ENCODE measurements at places on chromosomes 3 and 15. TPM values are rescaled to one million over a fixed set of nuclear protein-coding genes. Genes with fewer than 3 reads are reported as not detected.

DNA sequence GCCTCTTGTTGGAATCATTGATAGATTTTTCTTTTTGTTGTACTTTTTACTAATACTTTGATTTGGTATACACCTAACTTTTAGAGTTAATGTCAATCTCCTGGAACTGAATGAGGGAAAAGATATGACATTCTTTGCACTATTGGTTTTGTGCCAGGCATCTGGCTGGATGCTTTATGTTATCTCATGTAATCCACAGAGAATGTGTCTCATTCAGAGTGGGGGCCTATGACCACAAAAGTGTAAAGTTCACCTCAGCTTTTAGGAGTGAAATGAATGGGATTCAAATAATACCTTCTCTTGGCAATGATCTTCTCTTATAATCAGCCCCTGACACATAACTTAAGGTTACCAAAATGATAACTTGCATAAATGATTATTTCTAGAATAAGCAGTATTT lies 329.1 kb upstream of the ROPN1 start:
- no peak for DNase-seq

GRCh38 chr3:43910750-43911149 lies 220.0 kb downstream of the ABHD5 start:
- DNase-seq, result no peak

- no peak for DNase-seq
These were observed 356.5 kb downstream of the ZIC4 start for GRCh38 chr3:147049821-147050220.

DNA sequence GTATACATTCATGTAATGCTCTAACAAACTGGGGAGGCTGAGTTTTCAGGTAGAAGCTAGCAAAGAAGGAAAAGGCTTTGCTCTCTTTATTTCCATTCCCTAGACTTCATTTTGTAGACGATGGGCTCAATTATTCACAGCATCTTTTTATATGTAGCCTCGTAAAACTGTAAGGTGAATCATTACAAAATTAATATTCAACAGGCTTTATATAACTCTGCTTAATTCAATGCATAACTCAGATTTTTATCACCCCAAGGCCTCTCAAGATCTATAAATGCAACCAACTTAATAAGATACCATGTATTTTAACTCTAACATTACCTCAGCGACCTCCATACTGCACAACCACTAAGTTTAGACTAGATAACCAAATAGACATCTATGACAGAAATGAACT lies 63.0 kb upstream of the FRMD4B start:
- DNase-seq, result no peak

- no peak for DNase-seq
These were observed 28.4 kb upstream of the LDHAL6B start for GRCh38 chr15:59178151-59178695.

The ELP6 gene
- total RNA-seq, result 51.1 TPM

- no peak for DNase-seq
These were observed 55.6 kb downstream of the TMEM45A start for GRCh38 chr3:100548053-100548452.

DNA sequence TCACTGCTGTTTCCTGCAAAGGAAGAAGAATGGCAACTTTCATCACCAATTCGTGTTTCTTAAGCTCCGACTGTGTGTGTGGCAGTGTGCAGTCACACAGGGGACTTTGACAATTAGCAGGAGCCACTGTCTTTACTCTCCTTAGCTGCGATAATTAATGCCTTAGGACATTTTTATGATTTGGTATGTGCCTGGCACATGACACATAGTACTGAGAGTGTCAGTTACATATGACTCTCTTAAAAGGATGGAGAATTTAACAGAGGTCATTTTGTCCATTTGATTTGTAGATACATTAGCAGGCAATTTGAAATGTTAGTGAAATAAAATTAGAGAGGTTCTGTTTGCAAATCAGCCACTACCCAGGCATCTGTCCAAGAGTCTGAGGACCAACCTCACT lies 128.9 kb upstream of the VEPH1 start:
- DNase-seq, result no peak

DNA sequence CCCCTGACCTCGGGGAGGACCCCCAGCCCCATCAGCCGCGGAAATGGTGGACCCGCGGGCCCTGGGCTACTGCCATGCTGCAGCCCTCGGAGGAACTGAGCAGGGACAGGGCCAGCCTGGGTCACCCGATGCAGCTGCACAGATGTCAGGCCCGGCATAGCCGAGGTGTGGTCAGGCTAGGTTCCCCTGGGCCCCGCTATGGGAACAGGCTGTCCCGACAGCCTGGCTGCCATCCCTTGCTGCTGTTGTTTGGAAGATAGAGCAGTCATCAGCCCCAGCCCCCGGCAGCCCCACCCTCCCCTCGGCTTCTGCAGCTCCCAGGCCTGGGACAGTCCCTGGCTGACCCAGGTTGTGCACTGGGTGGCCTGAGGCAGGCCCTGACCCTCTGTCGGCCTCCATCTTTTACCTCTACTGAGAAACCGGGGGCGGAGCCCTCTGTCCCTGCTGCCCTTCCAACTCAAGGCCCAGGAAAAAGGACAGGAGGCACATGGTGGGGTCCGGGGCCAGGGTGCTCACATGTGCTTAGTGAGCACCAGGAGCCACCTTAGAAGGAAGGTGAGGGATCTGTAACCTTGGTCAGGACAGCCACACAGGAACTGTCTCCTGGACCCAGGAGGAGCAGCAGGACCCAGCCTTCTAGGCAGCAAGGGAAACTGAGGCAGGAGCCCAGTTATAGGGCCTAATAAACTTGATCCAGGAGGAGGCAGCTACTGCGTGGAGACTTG lies 31.5 kb upstream of the FBLN2 start:
- no peak for DNase-seq

GRCh38 chr3:78878011-78878410 lies 889.8 kb downstream of the ROBO1 start:
- no peak for DNase-seq

The CCDC32 gene
- total RNA-seq, result 12.1 TPM

The ASB7 gene
- 12.8 TPM for total RNA-seq

DNA sequence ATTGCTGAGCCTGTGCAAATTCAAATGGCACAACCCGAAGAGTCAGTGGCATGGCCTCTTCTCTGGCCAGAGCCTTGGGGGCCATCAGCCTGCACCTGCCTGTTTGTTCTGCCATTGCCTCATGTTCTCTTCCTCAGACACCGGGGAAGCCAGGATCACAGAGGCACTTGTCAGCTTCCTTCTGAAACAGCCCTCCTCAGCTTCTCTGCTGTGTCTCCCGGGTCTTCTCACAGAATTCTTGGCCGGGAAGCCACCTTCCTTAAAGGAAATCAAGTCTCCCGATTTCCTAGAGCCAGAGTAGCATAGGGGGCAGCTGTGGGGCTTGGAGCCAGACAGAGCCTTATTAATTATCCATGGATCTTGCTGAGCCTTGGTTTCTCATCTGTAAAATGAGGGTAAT lies 47.4 kb upstream of the CGNL1 start:
- DNase-seq, result no peak

GRCh38 chr3:185049710-185050109 lies 103.2 kb downstream of the C3orf70 start:
- no peak for DNase-seq

- no peak for DNase-seq
These were observed 155.6 kb downstream of the TIGIT start for GRCh38 chr3:114449271-114450007.

- DNase-seq, result no peak
These were observed 543.3 kb downstream of the ZBBX start for GRCh38 chr3:166836836-166837235.

- DNase-seq, result no peak
These were observed 120.5 kb downstream of the BBX start for GRCh38 chr3:107643038-107643883.

The CCNB2 gene
- total RNA-seq, result 93.6 TPM

The LTF gene
- total RNA-seq, result 0.80 TPM

DNA sequence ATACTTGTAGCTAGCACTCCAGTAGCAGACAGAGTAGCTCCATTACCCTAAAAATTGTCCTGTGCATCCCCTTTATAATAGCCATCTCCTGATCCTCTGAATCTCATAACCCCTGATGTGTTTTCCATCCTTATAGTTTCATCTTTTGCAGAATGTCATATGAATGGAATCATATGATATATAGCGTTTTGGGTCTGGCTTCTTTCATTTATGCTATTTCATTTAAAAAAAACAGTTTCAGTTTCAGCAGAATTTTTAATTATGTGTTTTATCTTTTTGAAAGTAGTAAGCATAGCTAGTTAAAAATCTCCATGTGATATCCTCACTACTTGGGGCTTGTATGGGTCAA lies 132.7 kb downstream of the KLF13 start:
- no peak for DNase-seq

The ARNT2 gene
- total RNA-seq, result 13.8 TPM

DNA sequence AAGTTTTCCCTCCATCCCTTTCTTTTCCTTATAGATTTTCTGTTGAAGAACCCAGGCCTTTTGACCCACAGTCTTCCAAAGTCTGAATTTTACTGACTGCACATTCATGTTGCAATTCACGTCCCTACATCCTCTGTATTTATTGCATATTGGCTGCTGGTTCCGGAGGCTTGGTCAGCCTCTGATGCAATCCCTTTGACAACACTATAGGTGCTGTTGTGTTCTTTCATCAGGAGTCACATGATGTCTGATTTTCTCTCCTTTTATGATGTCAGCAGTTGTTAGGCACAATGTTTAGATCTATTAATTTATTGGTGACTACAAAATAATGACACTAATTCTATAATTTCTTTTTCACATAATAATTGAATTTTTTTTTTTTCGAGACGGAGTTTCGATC lies 8.7 kb downstream of the CYP1A1 start:
- DNase-seq, result no peak

- DNase-seq, result no peak
These were observed 36.0 kb upstream of the CBLB start for GRCh38 chr3:105904678-105905284.

The FETUB gene
- total RNA-seq, result not detected

- no peak for DNase-seq
These were observed 224.1 kb upstream of the FEZF2 start for GRCh38 chr3:62597491-62597890.

GRCh38 chr3:177237206-177237605 lies 39.9 kb upstream of the TBL1XR1 start:
- DNase-seq, result no peak

- no peak for DNase-seq
These were observed 5.0 kb upstream of the ARRDC4 start for GRCh38 chr15:97955529-97955928.

The GOLGA6A gene
- total RNA-seq, result 3.3 TPM

DNA sequence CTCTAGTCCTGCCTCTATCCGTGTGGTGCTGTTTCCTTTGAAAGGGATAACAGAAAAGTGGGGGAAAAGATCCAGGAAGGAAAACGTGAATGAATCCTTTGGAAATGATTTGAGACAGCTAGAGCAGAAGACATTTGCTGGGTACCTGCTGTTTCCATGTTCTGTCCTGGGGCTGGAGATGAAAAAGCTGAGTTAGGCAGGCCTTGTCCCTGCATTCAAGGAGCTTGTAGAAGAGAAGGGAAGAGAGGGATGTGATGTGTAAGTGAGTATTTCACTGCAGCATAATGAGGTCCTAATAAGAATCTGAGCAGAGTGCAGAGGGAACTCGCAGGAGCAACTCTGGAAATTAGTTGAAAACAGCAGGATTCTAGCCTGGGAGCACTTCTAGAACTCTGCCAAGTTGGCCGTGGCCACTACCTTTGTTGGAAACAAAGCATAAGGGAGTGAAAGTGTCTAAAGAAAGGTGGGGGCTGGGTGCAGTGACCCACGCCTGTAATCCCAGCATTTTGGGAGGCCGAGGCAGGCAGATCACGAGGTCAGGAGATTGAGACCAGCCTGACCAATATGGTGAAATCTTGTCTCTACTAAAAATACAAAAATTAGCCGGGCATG lies 13.8 kb upstream of the SEMA4B start:
- DNase-seq, result no peak

The ALDH1A2 gene
- 0.31 TPM for total RNA-seq

- peak; percentile 94 for DNase-seq
These were observed 17.6 kb upstream of the EPHB3 start for GRCh38 chr3:184543843-184544512.

- no peak for DNase-seq
These were observed 277.0 kb upstream of the LRRC3B start for GRCh38 chr3:26345613-26346012.

DNA sequence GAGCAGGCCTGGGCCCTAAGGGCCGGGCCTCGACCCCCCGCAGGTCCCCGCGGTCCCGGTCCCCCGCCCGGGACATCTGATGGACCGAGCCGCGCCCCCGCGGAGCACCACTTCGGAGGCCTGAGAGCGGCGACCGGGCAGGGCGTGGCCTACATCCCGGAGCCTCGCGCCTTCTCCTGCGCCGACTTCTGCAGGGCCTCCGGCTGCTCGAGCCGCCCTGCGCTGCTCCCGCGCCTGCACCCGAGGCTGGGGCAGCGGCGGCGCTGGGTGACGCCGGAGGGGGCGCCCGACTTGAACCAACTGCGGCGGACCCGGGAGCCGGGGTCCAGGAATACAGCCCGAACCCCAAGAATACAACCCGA lies 14.9 kb upstream of the GP9 start:
- no peak for DNase-seq

The LAMB2 gene
- 107 TPM for total RNA-seq

- DNase-seq, result no peak
These were observed 85.6 kb downstream of the BCHE start for GRCh38 chr3:165751637-165752036.

DNA sequence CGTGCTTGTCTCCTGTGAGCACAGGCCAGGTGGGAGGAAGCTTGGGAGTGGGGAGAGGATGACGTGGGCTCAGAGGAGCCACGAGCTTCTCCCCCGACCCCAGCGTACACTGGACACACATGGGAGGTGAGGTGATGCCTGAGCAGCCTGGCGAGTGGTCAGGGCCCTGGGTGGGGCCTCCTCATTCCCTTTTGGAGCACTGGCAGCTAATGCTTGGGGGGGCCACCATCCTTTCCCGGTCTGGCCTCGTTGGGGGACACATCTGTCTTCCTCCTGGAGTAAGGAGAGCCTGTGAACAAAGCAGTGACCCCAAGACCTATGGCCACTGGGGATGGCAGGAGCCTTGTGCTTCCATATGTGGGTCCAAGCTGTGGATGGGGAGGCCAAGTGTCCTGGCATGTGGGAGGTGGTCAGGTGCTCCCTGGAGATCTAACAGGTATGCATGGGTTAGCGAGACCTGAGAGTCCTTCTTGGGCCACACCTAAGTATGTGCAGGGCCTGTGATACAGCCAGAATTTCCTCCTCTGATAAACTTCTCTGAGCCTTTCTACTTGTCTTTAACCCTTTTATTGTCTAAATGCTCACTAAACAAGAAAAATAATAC lies 9.5 kb downstream of the KLF13 start:
- DNase-seq, result no peak

DNA sequence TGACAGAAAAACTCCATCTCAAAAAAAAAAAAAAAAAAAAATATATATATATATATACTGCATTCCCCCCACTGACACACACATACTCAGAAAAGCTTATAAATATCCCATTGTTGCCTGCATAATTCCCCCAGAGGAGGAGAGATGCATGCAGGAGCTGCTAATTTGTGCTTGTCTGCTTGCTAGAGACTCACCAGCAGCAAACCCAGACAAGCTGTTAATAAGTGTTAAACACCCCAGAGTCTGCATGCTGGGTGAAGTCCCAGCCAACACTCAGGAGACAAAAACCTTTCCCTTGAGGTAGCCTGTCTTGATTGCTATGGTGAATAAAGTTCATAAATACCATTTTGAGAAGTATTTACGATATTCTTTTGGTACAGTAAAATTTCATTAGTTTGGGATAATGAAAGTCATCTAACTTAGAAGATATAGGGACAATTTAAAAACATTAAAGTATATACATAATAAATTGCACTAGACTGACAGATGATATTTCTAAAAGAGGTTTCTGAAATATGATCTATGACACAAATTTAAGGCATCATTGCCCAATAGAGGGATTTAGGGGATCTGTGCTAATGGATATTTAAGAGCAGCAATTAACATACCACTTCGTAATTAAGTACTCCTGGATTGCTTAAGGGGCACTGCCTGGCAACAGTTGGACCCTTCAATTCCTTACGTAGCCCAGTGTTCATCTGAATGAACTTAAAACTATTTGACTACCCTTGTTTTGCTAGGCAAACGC lies 400.0 kb upstream of the C2CD4B start:
- no peak for DNase-seq

All from H1 (cell line).